ENCODE measurements at places on chromosomes 13 and 19.
A peak's percentile ranks its signal among the peaks of the same experiment; 100 is the strongest.

- no peaks in the 10 kb centered on the region for H3K36me3 ChIP-seq
- no peak for DNase-seq
- no peaks in the 10 kb centered on the region for H3K4me1 ChIP-seq
- H3K27me3 ChIP-seq: peaks cover 53% of the 10 kb centered on the region
Observed at GRCh38 chr19:46162731-46163130, 14.7 kb downstream of the IGFL2 start.

GRCh38 chr19:1860821-1861598 is 2.4 kb downstream of the KLF16 start:
- H3K4me3 ChIP-seq: peak overlapping the region; percentile 90
- no peaks in the 10 kb centered on the region for H3K27me3 ChIP-seq
- H3K36me3 ChIP-seq: no peaks in the 10 kb centered on the region

DNA sequence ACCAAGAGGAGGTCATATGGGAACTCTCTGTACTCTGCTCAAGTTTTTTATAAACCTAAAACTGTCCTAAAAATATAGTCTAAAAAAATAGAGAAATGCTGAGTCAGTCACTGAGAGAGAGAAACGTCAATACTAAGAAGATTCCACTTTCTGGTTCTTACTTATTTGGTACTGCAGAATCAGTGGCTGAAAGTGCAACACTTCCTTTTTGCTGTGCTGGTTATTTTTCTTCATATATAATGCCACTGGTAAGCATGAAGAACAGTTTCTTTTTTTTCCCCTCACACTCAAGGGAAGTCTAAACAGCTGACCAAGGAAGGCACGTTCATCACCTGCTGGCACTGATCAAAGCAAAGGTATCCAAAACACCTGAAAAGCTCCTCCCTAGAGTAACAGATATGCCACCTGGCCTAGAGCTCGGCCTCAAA is 44.3 kb upstream of the N4BP2L1 start:
- no peaks in the 10 kb centered on the region for H3K27me3 ChIP-seq
- peaks cover 12% of the 10 kb centered on the region for H3K4me1 ChIP-seq
- peak overlapping the region; percentile 68 for H3K27ac ChIP-seq
- DNase-seq: no peak
- no peak overlapping the region for H3K4me3 ChIP-seq
- peaks cover 1% of the 10 kb centered on the region for H3K36me3 ChIP-seq

DNA sequence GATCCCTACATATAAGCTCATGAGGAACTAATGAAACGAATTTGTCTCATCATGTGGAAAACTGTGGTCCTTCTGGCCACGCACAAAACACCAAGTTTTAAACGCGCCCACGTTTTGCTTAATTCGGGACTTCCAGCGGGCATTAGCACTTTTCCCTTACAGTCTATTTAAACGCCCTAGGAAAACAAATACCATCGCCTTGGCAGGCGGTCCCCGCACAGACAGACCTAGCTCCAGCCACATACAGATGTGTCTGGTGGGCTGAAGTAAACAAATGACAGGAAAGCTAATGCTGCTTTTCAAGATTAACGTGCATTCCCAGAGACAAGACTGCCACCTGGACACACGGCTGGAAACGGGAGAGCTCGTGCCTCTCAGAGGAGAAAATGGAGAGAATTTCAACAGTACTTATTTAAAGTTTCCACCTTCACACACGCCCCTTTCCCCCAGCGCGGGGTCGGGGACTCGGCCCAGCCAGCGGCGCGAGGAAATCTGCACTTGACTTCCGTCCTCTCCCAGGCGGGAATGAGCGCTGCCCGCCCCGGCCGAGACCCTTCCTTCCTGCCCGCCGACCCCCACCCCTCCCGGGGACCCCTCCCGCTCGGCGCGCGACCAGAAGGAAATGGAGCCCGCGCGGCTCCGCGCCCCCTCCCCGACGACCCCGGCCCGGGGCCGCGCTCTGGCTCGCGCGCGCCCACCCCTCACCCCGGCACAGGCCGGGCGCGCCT is 931 bp downstream of the USP12 start:
- H3K4me3 ChIP-seq: peak overlapping the region; percentile 90
- H3K4me1 ChIP-seq: peaks cover 52% of the 10 kb centered on the region
- H3K27ac ChIP-seq: peak overlapping the region; percentile 95
- no peaks in the 10 kb centered on the region for H3K36me3 ChIP-seq
- H3K27me3 ChIP-seq: no peaks in the 10 kb centered on the region

DNA sequence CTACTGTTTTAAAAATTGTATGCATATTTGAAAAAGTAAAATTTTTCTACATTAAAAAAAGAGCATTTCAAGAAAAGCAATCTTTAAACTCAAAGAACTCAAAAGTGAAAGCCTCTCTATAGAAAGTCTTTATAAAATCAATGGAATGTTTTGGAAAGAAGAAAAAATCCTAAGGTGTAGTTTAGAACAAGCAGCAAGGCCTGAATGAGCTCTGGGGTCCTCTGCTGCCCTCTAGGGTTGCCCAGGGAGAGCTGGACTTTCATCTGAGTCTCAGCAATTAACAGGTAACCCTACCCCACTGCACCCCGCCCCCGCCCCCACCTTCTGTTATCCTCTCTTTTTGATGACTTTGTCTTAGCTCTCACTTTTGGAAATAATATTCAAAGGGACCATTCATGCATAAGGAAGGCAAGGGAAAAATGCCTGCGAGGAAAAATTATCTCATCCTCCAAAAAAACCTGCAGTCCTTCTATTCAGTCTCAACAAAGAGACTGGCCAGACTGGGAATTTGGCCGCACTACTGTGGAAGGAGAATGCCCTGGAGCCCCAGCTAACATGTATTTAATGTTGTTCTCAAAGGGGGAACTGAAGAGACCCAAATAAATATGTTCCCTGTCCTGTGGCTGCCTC is 24.1 kb downstream of the SLC25A30 start:
- no peak for DNase-seq
- H3K4me3 ChIP-seq: no peak overlapping the region
- H3K36me3 ChIP-seq: peaks cover 25% of the 10 kb centered on the region
- H3K4me1 ChIP-seq: no peaks in the 10 kb centered on the region
- H3K27me3 ChIP-seq: no peaks in the 10 kb centered on the region

DNA sequence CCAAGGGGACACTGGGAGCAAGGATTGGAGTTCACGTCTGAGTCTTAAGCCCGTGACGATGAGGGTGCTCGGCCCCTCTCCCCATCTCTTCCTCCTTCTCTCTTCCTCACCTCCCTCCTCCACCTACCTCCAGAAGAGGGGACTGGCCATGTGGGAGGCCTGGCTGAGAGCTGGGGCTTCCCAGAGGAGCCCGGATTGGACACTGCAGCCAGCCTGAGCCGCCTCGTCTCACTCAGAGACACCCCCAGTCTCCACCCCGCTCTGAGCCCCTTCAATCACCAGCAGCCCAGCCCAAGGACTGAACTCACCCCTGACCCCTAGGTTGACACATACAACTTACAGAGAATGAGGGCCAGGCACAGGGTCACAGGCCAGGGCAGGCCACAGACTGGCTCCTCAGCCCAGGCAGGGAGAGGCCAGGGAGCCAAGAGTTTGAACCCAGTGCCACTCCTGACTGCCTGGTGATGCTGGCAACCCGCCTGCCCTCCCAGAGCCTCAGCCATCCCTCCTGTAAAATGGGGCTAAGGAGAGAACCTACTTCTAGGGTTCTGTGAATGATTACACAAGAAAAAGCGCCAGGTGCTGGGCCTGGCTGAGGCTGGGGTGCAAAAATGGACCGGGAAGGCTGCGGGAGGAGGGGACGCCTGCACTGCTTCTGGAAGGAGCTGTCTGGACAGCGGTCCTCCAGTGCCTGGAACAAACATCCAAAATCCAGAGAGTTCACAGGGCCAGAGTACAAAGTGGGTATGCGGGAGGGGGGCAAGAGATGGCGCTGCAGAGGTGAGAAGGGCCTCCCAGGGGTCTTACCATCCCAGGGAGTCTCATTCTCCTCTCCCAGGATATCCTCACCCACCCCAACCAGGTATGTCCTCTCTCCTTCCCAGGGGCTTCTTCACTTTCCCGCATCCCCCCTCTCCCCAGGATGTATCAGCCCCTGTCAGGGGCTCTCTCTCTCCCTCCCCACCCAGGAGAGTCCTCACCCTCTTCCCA is 1.1 kb downstream of the CD79A start:
- H3K4me3 ChIP-seq: no peak overlapping the region
- H3K27me3 ChIP-seq: no peaks in the 10 kb centered on the region
- H3K36me3 ChIP-seq: no peaks in the 10 kb centered on the region
- no peak overlapping the region for H3K27ac ChIP-seq

GRCh38 chr19:13689085-13689484 is 75.2 kb upstream of the MRI1 start:
- no peak for DNase-seq

DNA sequence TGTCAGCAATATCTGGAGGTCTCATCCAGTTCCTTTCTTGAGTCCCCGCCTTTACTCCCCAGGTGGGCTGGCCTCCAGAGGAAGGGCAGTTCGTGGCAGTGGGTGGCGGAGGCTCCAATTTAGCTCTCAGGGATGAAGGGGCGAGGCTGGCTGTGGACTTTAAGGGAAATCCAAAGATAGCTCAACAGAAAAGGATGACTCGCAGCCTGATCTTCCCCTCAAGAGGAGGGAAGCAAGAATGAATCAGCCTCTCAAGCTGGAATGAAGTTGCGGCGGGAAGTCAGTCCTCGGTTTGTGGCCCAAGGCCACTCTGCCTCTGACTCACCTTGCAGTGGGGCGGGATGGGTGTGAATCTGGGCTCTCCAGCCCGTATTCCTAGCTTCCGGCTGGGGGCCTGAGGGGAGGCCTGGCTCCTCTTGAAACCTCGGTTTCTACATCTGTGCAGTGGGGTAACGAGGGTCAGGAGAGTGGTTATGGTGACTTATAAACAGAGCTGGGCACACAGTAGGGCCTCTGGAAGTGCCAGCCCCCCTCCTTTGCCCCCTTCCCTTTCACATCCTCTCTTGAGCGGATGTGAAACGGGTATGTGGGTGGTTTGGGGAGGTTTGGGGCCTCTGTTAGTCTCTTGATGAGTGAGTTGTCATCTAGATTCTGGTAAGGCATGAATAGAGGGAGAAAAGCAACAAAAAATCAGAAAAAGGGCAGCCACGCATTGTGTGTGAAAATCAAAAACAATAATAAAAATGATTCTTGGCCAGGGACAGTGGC is 10.5 kb upstream of the SMG9 start:
- peak; percentile 87 for DNase-seq
- H3K27ac ChIP-seq: peak overlapping the region; percentile 91
- peaks cover 43% of the 10 kb centered on the region for H3K4me1 ChIP-seq
- no peaks in the 10 kb centered on the region for H3K27me3 ChIP-seq

DNA sequence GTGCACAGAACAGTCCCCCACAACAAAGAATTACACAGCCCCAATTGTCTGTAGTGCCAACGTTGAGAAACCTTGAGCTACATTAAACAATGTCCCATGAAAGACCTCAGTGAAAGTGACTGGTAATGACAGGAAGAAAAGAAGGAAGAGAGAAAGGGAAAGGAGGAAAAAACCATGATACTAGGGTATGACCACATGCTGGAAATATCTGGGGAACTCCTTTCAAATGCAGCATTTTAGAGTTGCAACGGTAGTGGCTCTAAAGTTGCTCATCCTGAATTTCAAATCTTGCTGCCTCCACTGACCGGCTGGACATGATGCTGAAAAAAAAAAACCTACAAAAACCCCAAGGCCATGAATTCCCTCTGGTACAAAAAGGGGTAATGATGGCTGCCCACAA is 26.5 kb downstream of the FPR3 start:
- H3K27ac ChIP-seq: no peak overlapping the region
- no peaks in the 10 kb centered on the region for H3K36me3 ChIP-seq
- no peak for DNase-seq
- no peaks in the 10 kb centered on the region for H3K4me1 ChIP-seq
- H3K27me3 ChIP-seq: no peaks in the 10 kb centered on the region

DNA sequence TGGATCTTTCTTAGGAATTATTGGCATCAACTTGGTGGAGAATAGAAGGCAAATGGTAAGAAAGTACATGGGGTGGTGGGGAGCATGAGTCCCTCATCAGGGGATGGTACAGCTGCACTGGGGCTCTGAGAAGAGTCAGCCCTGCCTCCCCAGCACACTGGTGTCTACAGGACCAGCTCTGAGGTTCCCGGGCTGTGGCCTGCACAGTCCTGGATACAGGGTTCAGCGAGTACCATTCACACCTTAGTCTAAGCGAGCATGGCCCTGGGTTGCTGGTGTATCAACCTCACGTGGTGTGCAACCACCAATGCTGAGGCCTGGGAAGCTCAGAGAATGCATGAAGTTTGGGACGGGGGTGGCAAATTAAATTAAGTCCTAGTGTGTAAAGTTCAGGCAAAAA is 10.1 kb downstream of the TMEM255B start:
- no peaks in the 10 kb centered on the region for H3K27me3 ChIP-seq
- H3K4me3 ChIP-seq: no peak overlapping the region
- no peak overlapping the region for H3K27ac ChIP-seq
- H3K36me3 ChIP-seq: no peaks in the 10 kb centered on the region
- DNase-seq: no peak

DNA sequence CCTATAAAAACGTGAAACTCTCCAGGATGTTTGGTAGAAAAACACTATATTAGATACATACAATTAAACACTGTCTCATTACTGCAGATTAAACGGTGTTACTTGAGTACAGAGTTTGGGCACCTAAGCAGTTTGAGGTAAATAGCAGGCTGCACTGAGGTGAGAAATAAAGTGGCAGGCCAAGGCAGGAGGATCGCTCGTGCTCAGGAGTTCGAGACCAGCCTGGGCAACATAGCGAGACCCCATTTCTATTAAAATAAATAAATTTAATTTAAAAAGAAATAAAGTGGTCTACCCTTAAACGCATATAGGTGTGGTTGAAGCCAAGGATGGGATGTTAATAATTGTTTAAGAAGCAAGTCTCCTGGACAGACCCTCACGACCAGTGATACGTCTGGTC is 1.2 kb downstream of the PSPC1 start:
- DNase-seq: no peak
- peak overlapping the region; percentile 99 for H3K27ac ChIP-seq
- peak overlapping the region; percentile 96 for H3K4me3 ChIP-seq
- no peaks in the 10 kb centered on the region for H3K36me3 ChIP-seq
- H3K27me3 ChIP-seq: no peaks in the 10 kb centered on the region

DNA sequence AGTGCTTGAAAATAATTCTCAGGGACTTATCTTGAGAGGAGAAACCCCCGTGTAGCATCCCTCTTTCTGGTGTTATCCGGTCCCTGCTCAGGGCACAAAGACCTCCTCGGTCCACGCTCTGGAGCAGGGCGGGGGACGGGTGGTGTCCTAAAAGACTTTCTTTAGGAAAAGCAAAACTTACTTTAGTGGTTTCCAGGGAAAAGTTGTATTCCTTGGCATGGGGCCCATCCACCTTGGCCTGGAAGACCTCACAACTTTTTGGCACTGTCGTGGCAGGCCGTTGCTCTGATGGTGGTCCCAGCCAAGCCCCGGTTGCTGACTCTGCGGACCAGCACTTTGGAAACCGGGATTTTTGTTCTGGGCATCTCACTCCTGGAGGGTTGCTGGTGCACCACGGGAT is 2.7 kb downstream of the AMER2 start:
- no peaks in the 10 kb centered on the region for H3K36me3 ChIP-seq
- H3K27ac ChIP-seq: no peak overlapping the region
- peaks cover 11% of the 10 kb centered on the region for H3K4me1 ChIP-seq

DNA sequence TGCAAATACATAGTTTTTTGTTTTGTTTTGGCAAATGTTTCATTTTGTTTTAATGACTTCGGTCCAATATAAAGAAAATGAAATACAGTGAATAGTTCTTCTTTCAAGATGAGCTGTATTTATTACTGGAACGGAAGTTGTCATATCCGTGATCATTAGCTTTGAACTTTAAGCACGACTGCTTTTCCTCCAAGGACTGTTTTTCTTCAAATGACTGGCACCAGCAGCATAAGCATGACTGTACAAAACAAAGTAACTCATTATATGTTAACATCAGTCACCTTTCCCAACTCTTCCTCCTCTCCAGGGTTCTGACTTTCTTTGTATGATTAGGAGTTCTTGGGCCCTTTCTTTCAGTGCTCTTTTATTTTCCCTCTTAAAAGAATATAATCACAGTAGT is 20.5 kb downstream of the EDNRB start:
- H3K4me1 ChIP-seq: no peaks in the 10 kb centered on the region
- H3K27ac ChIP-seq: no peak overlapping the region
- no peak for DNase-seq
- H3K36me3 ChIP-seq: no peaks in the 10 kb centered on the region
- no peaks in the 10 kb centered on the region for H3K27me3 ChIP-seq

Data from osteocyte (in vitro differentiated cells).